ENCODE measurements at places on chromosomes 3 and 15.
A peak's percentile ranks its signal among the peaks of the same experiment; 100 is the strongest.

DNA sequence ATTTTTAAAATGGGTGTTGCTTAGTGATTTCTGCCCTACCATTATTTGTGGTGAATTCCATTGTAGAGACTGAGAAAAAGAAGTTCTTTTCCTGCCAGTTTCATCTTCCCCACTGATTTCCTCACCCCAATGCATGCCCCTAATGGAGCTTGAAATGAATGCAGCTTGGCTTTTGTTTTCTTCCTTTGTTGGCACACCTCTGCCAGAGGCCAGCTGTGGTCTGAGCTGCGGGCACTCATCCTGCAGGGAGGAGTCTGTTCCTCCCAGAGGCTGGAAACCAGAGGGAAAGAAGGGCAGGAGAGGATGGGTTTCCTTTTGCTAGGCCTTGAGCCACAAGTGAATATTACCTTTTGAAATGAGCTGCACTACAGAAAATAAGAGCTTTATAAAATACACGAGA is 9.3 kb upstream of the ST8SIA2 start:
- no peak for DNase-seq

DNA sequence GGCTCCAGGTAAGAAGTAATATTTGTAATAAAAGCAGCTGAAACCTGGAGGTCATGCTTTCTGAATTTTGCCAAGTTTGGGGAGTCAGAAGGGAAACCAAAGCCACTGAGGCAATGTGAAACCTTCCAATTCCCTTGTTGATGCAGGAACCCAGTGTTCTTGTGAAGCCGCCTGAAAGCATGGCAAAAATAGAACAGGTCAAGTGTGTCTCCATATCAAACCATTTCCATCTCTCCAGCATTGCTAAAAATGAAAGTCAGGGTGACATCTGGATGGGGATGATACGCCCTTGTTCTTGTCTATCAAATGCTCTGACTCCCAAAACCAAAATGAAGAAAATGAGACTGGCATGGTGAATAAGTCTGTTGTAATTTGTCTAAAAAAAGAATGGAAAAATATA is 362.5 kb downstream of the VPS13C start:
- DNase-seq: no peak

- no peak for DNase-seq
Observed at GRCh38 chr3:169914321-169914720, 2.9 kb downstream of the SAMD7 start.

GRCh38 chr3:72748659-72749058 is 99.6 kb downstream of the SHQ1 start:
- DNase-seq: no peak

DNA sequence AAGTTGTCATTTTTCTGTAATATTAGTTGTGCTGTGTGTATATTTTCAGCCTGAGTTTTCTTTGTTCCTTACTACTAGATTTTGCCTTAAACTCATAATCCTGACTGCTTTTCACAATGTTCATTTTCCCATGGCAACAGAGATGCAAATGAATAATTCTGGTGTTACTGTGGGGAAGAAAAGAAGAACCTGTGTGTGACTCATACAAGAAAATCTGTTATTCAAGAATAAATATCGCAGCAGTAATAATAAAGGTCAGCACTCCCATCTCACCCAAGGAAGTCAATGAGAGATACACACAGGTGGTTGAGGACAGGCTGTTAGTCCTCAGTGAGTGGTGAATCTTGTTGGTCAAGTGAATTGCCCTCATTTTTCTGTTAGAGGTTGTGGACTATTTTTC is 656.6 kb upstream of the NAALADL2 start:
- DNase-seq: no peak

DNA sequence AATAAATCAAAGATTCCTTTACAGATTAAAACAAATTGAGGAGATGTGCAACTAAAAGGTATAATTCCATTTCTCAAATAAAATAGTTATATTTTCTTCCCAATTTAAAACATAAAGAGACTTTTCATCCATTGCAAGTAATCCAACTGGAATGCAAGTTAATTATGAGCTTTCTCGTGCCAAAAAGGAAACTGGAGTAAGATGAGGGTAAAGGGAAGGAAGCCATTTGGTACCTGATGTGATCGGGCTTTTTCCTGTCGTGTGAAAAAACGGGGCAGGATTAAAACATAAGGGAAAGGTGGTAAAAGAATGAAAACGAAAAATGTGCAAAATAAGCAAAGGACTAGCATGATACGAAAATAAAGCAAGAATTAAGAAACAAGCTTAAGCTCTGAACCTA is 41.8 kb upstream of the XXYLT1 start:
- no peak for DNase-seq

- DNase-seq: peak; percentile 68
Observed at GRCh38 chr15:98850961-98851572, 156.5 kb downstream of the PGPEP1L start.

- no peak for DNase-seq
Observed at GRCh38 chr15:87154761-87155160, 1075.1 kb downstream of the AGBL1 start.

DNA sequence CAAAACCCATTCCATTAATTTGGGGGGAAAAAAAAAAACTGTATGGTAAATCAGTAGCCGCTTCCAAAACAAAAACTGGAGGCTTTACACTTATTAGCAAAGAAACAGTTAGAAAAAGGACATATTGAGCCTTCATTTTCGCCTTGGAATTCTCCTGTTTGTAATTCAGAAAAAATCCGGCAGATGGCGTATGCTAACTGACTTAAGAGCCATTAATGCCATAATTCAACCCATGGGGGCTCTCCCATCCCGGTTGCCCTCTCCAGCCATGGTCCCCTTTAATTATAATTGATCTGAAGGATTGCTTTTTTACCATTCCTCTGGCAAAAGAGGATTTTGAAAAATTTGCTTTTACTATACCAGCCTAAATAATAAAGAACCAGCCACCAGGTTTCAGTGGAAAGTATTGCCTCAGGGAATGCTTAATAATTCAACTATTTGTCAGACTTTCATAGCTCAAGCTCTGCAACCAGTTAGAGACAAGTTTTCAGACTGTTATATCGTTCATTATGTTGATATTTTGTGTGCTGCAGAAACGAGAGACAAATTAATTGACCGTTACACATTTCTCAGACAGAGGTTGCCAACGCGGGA is 9.4 kb upstream of the RPL24 start:
- peak; percentile 73 for DNase-seq

DNA sequence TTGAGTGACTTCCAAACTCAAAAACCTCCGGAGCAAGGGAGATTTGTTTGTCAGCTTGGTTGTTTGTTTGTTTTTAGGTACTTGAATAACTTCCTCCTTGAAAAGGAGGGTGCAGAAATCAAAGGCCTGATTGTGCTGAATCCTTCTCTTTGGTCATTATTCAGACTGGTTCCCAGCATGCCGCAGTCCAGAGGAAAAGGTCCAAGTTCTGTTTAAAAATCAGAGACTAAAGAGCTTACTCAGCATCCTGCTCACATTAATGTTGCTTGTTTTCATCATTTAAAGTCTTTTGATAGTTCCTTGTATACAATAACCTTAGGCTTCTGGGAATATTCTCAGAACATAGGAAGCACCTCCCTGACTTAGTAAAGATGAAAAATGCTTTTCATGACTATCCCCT is 982 bp upstream of the SCG3 start:
- DNase-seq: no peak
